ENCODE measurements at places on chromosomes 1 and 21.

GRCh38 chr1:20290624-20291597 is at the start of gene VWA5B1:
Gene VWA5B1 (plus strand): TSS chr1:20290875. CDS start chr1:20310602, 19,727 bp downstream.
- DNase-seq = no peak

- DNase-seq = no peak
Observed at GRCh38 chr1:209344156-209344555, 239.4 kb upstream of the CAMK1G start.

- no peak for DNase-seq
Observed at GRCh38 chr21:19523746-19524145, 1120.2 kb upstream of the TMPRSS15 start.

DNA sequence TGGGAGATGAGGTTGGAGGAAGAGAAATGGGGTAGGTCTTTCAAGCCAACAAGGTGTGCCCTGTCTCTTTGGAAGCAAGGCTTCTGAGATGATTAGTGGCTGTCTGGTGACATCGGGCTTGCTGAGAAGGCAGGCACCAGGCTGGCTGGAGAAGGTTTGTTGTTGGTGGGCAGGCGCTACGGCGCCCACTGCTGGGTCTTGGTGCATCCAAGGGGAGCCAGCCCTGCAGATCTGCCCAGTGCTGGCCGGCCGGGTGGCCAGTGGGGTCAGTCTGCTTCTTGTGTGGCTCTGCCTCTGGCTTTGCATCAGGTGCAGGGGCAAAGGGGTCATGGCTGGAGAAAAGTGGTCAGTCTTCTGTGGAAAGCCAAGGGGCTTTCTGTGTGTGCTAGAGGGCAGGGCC is 126.2 kb downstream of the TLR5 start:
- DNase-seq = no peak

- no peak for DNase-seq
Observed at GRCh38 chr21:45225741-45226327, 61.9 kb downstream of the POFUT2 start.

DNA sequence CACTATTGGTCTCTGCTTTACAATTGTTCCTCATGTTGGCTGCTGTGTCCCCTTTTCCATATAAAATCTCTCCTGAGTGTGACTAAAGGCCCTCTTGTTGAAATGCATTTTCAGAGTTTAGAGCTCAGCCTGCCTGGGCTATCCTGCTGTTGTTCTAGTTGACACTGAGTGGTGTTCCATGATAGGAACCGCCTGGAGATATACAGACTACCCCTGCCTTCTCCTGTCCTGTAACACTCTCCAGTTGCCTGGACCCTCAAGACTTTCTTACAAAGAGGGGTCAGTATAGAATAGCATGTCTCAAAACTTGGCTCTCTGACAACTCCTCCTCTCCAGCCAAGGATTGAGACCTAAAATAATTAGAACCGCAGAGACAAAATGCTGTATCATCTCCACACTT is 152.0 kb upstream of the POU3F1 start:
- no peak for DNase-seq

GRCh38 chr1:38788341-38789336 is 70.9 kb downstream of the RRAGC start:
- no peak for DNase-seq

GRCh38 chr1:212951126-212951946 is 995 bp downstream of the VASH2 start:
- no peak for DNase-seq

DNA sequence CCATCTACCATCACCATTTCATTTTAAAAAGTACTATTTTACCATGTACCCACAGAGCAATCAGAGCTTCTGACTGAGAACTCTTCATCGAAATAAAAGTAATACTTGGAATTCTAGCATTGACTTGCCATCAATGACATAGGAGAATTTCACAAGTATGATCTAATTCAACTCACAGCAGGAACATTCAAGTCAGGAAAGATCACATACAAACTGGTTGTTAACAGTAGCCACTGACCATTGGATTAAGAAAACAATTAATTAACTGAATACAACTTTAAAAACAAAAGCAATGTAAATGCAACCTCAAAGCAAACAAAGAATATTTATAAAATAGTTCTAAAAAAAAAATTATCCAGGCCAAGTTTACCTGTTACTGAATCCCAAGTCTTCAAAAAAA is 18.8 kb downstream of the RNF115 start:
- no peak for DNase-seq

- no peak for DNase-seq
Observed at GRCh38 chr1:24167008-24167407, 20.1 kb downstream of the IFNLR1 start.

DNA sequence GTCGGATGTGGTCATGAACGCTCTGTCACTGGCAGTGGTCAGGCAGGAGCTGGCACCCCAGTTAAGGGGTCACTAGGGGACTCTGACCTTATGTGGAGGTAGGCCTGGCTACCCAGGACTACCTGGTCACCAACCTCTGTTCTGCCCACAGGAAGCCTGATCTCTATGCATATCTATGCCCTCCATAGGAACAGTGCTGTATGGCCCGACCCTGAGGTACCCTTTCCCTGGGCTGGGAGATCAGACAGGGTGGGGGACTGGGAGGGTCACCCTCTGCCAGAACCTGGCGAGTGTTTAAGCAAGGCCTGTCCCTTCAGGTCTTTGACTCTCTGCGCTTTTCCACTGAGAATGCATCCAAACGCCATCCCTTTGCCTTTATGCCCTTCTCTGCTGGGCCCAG is 19.0 kb downstream of the CYP4B1 start:
- no peak for DNase-seq

DNA sequence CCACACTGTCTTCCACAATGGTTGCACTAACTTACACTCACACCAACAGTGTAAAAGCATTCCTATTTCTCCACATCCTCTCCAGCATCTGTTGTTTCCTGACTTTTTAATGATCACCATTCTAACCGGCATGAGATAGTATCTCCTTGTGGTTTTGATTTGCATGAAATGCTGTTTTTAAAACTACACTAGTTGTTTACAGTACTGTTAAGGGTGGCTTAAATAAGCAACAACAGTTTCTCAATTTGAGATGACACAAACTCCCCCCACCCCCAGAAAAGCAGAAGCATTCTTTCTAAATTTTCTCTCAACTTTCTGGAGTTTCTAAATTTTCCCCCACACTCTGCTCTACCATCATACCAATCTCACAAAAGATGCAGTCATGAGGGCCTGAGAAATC is 7.1 kb upstream of the SLAMF7 start:
- DNase-seq = no peak

DNA sequence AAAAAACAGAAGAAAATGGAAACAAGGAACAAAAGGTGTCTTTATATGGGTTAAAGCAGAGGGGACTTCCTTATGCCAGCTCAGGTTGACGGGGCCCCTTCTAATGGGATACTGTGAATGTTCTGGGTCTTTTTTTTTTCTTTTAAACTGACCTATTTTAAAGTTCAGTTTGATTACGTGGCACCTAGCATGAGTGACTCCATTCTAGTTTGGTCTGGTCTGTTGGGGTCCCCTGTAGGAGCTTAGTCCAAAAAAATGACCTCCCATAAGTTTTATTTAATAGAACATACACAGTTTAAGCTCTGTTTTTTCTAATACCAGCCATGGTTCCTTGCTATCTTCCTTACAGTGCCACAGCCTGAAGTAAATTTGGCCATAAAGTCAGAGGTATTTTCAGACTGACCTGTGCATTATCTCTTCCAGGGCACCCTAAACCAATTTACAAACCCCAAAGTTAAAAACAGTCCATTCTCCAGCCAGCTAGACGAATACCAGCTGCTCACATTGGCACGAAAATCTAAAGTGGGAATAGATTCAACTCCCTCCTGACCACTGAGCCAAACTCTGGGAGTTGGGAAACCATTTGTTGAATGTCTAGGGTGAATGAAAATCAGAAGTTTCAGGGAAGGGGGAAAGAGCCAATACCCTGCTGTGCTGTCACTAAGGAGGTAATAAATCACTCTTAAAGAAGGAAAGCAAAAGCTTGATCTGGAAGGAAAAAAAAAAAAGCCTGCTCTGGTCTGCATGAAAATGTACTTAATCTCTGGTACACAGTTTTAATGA is 42.4 kb downstream of the AKNAD1 start:
- no peak for DNase-seq

- DNase-seq = no peak
Observed at GRCh38 chr1:237864338-237865244, 26.1 kb downstream of the ZP4 start.

GRCh38 chr1:92975551-92976232 is 14.4 kb upstream of the DIPK1A start:
- no peak for DNase-seq

- DNase-seq = no peak
Observed at GRCh38 chr1:109392037-109392787, 5.5 kb downstream of the SORT1 start.

DNA sequence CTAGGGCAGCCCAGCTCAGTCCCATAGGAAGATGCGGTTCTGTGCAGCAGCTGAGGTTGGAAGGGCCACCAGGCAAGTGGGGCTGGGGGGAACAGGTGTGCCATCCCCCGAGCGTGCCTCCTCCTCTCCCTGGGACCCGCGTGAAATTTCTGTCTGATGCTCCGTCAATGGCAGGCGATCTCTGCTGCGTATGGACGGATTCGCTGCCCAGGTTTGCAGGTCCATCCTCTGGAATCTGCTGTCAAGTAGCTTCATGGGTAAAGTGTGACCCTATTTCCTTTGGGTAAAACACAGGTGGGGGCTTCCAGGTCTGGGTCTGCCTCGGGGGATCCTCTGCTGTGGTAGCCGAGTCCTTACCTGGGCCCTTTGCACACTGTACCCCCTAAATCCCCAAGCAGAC is 114.6 kb upstream of the ARHGEF16 start:
- DNase-seq = no peak

GRCh38 chr1:220487297-220487820 is 40.6 kb upstream of the MARK1 start:
- no peak for DNase-seq

- no peak for DNase-seq
Observed at GRCh38 chr1:97759078-97759477, 161.8 kb downstream of the DPYD start.

DNA sequence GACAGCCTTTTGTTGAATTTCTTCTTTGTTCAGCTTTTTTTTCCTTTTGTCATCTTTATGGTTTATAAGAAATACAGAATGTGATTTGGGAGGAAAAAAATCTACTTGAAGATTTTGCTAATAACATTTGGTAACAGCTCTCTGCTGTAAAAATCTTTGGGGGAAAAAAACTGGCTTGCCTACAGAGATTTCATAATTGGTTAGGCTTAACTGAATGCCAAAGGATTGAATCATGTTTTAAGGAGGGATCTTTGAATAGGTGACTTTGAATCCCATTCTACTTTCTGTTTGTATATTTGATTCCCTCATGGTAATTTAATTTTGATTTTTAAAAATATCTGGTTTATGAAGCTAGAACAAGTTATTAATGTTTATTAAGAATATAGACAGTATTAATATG is 3.2 kb downstream of the BTF3L4 start:
- DNase-seq = no peak

DNA sequence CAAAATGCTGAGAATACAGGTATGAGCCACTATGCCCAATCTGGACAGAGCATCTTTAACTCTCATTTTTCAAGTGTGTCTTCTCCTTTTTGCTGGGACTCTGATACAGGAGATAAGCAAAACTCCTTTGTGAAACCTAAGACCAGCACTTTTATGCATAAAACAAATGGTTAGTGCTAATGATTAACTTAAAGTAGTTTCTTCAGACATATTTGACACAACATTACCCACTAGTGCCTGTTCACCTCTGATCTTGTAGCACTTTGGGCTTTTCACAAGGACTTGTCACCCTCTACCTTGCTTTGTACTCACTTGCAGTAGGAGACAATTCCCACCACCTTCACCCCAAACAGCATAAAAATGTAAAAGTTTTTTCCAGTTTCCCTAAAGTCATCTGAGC is 216.3 kb downstream of the RGS7 start:
- DNase-seq = no peak

- no peak for DNase-seq
Observed at GRCh38 chr1:16441282-16441665, 750 bp downstream of the NECAP2 start.

DNA sequence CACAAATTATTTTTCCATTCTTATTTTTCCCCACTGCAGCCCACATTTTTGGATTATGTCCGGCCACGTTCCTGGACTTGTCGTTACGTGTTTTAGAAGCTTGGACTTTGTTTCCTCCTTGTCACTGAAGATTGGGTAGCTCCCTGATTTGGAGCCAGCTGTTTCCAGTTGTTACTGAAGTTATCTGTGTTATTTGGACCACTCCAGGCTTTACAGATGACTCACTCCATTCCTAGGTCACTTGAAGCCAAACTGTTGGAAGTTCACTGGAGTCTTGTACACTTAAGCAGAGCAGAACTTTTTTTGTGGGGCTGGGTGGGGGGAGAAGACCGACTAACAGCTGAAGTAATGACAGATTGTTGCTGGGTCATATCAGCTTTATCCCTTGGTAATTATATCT is 12.2 kb upstream of the AXDND1 start:
- DNase-seq = no peak

DNA sequence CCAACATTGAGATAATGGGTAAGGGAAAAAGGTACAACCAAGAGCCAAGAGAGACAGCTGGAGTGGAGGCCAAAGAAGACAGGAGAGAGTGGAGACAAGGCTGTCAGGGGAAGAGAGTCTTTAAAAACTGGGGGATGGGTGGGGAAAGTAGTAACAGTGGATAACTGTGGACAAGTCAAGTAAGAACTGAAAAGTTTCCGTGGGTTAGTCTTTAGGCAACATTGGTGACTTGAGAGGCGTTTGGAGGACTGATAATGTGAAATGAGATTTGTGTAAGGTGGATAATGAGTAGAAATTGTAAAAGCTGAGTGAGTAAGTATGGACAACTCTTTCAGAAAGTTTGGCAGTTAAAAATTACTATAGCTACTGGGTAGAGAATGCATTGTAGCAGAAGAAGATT is 10.4 kb downstream of the PPP2R5A start:
- no peak for DNase-seq

DNA sequence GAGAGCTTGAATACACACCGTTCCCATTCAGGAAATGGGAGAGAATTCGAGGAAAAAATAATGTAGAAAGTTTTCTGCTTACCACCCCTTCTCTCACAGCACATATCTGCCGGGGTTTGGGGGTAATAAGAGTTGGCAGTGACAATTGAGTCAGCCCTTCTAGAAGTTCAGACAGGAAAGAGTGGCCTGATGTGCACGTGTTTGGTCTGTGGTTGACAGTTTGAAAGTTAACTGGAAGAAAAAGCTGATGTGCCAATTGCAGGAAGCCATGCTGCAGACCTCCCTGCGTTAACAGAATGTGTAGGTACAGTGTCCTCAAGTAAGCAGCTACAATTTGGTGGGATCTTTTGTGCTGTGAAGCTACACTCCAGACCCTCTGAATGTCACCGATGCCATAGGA is 50.9 kb downstream of the DHX9 start:
- no peak for DNase-seq

DNA sequence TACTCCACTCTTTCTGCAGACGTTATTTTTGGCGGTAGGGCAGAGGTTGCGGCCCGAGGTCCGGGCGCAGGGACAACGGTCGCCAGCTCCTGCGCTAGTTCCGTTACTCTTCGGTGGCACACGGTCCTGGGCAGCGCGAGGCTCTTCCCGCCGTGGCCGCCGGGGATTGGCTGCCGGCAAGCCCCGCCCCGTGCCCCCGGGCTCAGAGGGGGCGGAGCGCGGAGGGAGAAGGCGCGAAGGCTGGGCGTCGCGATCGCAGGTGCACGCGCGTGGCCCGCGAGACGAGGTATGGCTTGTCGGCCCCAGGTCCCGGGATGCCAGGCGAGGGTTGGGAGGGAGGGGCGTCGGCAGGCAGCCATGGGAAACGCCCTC is 518 bp upstream of the SHE start:
- DNase-seq = no peak

- DNase-seq = no peak
Observed at GRCh38 chr1:62175568-62176179, 19.0 kb upstream of the L1TD1 start.
